ENCODE measurements at places on chromosomes 2 and 18.

DNA sequence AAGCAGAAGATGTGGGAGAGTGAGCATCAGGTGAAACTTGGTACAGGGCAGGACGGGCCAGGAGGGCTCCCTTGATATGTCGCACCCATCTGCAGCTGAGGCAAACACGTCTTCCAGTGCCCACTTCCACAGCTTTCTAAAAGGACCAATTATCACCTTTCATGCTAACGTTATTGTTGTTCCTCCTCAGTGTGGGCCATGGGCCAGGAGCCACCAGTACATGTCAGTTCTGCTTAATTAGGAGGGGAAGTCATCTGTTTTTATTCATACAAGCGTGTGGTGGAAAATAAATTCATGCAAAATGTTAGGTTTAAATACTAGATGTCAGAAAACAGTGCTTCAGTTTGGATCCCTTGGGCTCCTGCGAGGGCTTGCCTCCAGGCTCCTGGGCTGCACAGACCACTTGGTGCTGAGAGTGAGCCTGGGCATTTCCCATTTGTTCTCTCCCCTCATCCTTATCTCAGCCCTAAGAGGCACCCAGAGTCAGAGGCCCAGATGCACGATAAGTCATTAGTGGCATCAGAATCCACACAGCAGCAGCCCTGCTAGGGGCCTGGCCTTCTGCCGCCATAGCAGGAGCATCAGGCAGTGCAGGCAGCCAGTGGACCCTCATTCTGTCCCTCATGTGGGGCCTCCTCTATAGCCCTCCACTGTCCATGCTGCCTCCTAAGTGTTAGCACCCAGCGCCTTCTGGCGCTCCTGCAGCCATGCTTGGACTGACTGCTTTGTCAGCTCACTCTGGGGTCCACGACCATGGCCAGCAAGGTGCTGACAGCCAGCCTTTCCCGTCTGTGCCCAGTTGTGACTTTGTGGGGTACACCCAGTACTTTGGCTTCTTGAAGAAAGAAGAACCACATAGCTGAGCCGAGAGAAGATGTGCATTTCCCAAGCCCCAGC is 539.8 kb upstream of the RAB6C start:
- no peak for DNase-seq

- DNase-seq: no peak
Measured at GRCh38 chr2:230231251-230231650, 5.7 kb downstream of the SP140 start.

DNA sequence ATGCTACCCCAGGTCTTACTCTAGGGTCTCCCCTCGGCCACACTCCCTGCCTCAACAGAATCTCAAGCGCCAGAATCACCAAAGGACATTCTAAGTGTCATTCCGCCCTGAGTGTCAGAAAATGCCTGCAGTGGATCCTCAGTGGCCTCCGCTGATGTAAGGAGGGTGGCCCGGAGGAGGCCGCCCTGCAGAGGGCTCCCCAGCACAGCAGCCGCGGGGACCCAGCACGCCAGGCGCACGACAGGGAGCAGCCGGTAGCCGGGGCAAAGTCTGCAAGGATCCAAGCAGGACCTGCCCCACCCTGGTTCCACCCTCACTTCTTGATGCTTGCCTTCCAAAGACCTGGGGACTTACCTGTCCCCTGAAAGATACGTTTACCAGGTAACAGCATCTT is 54.2 kb upstream of the ID2 start:
- DNase-seq: no peak

GRCh38 chr18:69830189-69830588 is 117.5 kb downstream of the CD226 start:
- no peak for DNase-seq

DNA sequence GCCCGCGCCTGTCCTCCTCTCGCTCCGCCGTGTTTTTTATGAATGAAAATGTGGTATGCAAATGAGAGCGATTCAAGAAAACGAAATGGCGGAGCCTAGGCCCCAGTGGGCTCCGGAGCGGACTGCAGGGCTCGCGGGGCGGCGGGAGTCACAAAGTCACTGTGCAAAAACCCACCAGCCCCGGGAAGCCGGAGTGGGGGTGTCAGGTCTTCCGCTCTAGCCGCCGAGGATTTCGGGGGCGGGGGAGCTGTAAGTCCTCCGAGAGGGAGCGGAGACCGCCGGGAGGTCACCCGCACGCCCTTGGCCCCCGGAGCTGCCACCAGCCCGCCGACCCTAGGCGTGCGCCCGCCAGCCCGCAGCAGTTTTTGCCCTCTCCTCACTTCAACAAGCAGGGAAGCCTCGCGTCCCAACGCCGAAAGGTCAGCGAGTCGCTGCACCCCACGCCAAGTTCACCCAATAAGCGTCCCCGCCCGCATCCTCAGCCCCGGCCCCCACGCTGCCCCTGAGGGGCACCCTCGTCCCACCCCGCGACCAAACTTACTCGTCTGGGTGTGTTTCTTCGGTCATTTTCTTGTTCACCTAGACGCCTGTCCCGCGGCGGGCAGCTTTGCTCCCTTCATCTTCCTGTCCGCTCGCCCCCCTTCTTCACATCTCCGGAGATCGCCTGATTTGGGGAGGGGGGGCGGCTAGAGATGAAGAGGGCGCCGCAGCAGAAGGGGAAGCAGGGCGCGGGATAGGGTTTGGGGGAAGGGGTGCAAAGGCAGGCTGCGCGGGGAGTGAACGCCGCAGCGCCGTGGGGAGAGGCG is 775 bp downstream of the SPRED2 start:
- DNase-seq: no peak
